ENCODE measurements at places on chromosomes 4 and X.

- DNase-seq, result no peak
Measured at GRCh38 chr4:63693321-63693720, 715.9 kb downstream of the TECRL start.

- no peak for DNase-seq
Measured at GRCh38 chr4:95957759-95958158, 117.9 kb downstream of the PDHA2 start.

GRCh38 chrX:38632516-38632915, 71.2 kb downstream of the TSPAN7 start:
- no peak for DNase-seq

DNA sequence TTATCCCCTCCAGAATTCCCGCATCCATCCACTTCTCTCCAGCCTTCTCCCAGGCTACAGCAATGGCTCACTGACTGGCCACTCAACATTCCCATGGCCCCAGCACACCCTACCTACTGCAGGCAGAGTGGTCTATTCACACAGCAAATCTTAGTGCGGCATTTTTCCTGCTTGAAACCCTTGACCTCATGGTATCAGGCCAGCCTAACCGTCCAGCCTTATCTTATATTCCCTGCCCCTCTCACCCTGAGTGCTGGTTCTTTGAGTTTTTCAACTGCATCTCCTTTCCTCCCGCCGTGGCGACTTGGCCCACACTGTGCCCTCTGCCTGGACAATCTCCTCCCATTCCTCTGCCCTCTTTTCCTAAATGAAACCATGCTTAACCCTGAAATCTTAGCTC, 10.0 kb upstream of the S100G start:
- no peak for DNase-seq

GRCh38 chr4:139986689-139987501, 167.1 kb downstream of the MAML3 start:
- no peak for DNase-seq

Measured in A673 (cell line).